ENCODE measurements at places on chromosomes 5 and 9.

GRCh38 chr5:79111960-79112702 is 522 bp downstream of the BHMT start:
- no peak for DNase-seq

- DNase-seq = no peak
Measured at GRCh38 chr9:114000063-114000454, 78.0 kb downstream of the AMBP start.

DNA sequence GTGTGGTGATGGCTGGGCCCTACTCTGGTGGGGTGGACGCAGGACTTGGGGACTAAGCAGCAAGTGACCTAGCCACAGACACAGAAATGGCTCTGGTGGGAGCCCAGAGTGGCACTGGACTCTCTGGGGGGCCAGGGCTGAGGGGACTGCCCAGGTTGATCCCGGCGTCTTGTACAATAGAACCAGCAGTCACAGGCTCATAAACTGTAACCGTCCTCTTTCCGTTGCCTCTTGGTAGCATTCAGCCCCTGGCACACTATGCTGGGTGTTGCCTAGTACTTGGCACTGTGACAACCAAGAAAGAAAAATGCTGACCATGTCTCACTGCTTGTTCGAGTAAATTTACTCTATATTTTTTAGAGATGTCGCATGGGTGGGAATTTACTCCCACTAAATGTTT is 80.5 kb downstream of the DAB2IP start:
- DNase-seq = no peak

DNA sequence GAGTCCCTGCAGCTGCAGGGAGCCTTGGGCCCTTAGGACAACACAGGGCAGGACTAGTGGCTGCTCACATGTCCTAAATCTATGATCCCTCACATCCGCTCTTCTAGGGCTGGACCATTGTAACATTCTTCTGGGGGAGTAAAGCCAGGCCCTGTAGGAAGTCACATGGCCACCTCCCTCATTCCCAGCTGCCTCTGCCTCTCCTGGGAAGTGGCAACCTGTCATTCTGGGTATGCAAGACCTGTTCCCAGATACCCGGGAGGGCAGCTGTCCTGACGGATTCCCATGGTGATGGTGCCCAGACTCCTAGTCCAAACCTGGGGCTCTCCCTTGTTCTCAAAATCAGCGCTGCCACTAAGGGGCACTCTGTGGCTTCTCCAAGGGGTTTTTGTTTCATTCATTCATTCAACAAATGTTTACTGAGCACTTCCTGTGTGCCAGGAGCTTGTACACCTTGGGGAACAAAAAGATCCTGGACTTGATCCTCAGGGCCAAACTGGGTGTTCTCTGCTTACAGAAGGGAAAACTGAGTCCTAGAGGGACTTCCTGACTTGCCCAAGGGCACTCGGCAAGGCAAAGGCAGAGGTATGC is 85.6 kb downstream of the PSD2 start:
- DNase-seq = no peak

DNA sequence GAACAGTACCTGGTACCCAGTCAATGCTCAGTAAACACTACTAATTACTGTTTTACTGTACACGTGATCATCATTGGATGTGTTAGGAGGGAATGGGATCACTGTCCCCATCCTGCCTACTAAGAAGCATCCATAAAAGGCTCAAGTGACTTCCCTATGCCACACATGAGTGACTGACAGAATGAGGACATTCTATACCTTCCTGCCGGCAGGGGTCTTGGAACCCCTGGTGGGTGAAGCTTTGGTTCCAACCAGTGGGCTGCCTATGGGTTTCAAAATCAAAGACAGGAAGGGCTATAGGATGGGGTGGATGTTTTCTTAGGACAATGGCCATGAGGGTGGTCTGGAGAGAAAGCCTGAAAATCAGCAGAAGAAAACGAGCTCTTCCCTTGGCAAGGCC is 209.6 kb upstream of the PANK3 start:
- no peak for DNase-seq

- DNase-seq = no peak
Measured at GRCh38 chr9:98385751-98386150, 130.3 kb upstream of the TBC1D2 start.

GRCh38 chr5:122585371-122585770 is 189.5 kb upstream of the SNX2 start:
- DNase-seq = no peak

DNA sequence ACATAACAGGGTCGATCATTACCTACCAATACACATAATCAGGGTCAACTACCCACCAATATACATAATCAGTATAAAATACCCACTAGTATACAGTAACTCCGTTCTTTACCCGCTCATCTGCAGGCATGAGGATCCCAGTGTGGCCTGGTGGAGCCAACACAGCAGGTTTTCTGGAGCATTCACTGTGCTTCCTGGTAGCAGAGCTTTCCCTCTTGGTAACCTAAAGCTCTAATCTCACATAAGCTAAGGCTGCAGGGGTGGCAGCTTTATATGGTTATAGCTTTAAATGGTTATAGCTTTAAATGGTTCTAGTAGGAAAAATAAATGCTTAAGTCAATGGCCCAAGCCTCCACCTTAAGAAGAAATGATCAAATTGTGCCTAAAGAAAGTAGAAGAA is 11.9 kb downstream of the LCN1 start:
- DNase-seq = no peak

GRCh38 chr5:172892713-172893112 is 58.7 kb downstream of the ERGIC1 start:
- no peak for DNase-seq
